Psoas muscle (tissue), 8 donors: ENCODE measurements at places on chromosomes 3 and 15.

GRCh38 chr3:114800272-114801031, 346.6 kb downstream of the ZBTB20 start:
- peaks cover 3% of the 10 kb centered on the region for H3K4me1 ChIP-seq
- H3K4me3 ChIP-seq = no peak overlapping the region
- no peaks in the 10 kb centered on the region for H3K27me3 ChIP-seq
- H3K27ac ChIP-seq = no peak overlapping the region
- DNase-seq = no peak

- no peak overlapping the region for H3K27ac ChIP-seq
- no peak overlapping the region for H3K4me3 ChIP-seq
- H3K36me3 ChIP-seq = peaks cover 44% of the 10 kb centered on the region
- DNase-seq = no peak
Observed at GRCh38 chr3:33001889-33002288, 50.4 kb downstream of the CCR4 start.

GRCh38 chr3:143750841-143751240, 97.4 kb downstream of the SLC9A9 start:
- no peaks in the 10 kb centered on the region for H3K4me1 ChIP-seq
- no peaks in the 10 kb centered on the region for H3K27me3 ChIP-seq
- H3K4me3 ChIP-seq = no peak overlapping the region
- H3K27ac ChIP-seq = no peak overlapping the region
- no peak for DNase-seq

DNA sequence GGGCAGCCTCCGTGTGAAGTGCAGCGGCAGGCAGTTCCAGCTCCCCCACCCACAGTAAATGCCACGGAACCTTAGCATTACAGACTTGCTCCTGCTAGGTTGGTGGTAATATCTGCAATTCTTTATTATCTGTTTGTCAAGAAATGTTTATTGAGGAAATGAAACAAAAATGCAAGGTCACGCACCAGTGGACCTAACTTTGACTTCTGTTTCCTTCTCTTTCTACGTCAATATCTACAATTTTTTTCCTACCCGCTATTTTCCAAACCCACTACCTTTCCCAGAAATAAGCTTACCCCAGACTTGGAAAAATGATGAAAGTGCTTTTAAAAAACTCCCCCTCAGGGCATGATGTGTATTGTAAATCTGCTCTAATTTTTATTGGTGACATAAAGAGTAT, 18.9 kb downstream of the ILDR1 start:
- DNase-seq = no peak
- no peaks in the 10 kb centered on the region for H3K36me3 ChIP-seq

DNA sequence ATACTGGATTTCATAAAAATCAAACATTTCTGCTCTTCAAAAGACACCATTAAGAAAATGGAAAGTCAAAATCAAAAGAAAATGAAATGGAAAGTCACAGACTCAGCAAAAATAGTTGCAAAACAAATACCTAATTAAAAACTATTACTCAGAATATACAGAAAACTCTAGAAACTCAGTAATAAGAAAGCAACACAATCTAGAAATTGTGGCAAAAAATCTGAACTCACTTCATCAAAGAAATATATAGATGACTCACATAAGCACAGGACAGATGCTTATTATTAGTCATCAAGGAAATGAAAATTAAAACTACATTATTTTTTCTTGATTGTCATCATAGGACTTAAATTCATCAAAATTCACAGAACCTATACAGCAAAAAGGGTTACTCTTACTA, 430.0 kb downstream of the SHQ1 start:
- H3K36me3 ChIP-seq = no peaks in the 10 kb centered on the region
- no peak overlapping the region for H3K27ac ChIP-seq
- DNase-seq = no peak
- H3K4me3 ChIP-seq = no peak overlapping the region
- H3K27me3 ChIP-seq = no peaks in the 10 kb centered on the region
